MG63 (cell line): ENCODE measurements at places on chromosomes 5 and 9.

GRCh38 chr5:130168211-130168610 is 263.9 kb downstream of the CHSY3 start:
- DNase-seq: no peak

- DNase-seq: no peak
Measured at GRCh38 chr9:124392254-124392870, 22.9 kb downstream of the PSMB7 start.

- no peak for DNase-seq
Measured at GRCh38 chr9:132505991-132506655, 76.3 kb upstream of the BARHL1 start.

- no peak for DNase-seq
Measured at GRCh38 chr5:105739732-105740131, 1931.0 kb downstream of the EFNA5 start.

DNA sequence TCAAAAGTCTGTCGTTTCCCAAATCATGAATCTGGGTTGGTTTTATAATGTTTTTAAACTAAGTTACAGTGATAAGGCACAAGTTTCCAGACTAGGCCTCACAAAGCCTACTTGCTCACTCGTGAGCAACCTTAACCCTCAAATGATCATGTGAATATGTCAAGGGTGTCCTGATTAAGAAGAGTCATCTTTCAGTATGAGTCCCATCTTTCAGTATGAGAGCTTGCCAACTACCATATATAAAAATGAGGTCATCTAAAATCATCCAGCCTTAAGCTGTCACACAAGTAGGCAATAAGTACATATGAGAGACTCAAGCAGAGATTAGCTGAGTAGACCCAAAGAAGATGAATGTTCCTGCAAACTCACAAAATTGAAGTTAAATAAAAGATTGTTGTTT is 668.4 kb upstream of the FAM174A start:
- no peak for DNase-seq

DNA sequence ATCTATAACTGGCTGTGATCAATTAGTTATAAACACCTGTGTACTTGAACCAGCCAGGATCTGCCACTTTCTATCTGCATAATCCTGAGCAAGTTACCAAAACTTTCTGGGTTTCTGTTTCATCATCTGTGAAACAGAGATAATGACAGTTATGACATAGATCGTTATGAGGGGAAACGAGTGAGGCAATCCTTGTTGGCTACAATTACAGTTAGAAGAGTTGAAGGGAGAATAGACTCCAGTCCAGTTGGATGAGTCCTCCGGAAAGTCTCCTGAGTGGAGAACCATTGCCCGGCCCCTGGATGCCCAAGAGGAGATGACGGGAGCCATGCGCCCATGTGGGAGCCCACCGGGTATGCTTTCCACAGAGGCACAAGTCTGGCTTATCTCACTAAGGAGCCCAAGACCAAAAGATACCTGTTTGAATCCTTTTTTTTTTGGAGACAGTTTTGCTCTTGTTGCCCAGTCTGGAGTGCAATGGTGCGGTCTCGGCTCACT is 4.5 kb downstream of the PDE6A start:
- no peak for DNase-seq

DNA sequence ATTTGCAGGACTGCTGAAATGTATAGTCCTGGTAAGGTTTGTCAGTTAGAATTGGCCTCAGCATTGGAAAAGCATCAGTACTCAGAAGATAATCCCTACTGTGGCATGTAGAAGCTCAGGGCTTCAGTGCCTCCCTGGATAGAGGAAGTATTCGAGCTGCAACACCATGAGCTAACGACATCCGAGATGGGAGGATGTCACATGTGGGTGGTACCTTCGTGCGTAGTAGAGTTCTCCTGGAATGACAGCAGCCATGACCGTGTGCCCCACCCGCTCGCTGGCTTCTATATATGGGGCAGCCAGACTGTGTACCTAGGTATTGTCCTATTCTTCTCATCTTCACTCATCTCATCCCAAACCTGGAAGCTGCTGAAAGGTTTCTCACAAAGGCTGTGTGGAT is 345.8 kb upstream of the KLF9 start:
- DNase-seq: no peak

DNA sequence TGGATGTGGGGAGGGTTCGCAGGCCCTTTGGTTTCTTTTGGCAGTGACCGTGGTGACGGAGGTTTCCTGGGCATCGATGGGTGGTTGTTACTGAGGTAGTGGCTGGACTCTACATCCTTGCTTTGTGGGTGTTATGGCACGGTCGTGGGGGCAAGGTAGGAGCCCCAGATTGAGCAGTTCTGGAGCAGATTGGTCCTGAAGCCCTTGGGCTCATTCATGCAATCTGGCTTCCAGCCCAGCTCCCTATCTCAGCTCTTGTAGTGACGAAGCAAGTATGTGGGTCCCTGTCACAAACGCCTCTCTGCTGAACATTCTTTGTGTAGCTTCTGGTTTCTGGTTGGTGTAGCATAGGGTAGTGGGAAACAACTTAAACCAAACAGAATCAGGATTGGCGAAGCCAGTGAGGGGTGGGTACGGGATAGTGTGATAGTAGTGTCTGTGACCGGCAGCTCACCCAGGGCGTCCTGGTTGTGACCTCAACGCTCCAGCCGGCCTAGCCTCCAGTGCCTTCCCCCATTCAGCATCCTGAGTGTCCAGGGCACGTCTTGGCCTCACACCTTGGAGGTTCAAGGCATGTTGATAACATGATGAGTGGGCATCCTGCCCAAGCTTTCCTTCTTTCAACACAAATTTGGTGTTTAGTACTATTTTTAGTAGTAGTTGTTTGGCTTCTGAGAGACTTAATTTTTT is 2.9 kb downstream of the NDUFS6 start:
- no peak for DNase-seq

DNA sequence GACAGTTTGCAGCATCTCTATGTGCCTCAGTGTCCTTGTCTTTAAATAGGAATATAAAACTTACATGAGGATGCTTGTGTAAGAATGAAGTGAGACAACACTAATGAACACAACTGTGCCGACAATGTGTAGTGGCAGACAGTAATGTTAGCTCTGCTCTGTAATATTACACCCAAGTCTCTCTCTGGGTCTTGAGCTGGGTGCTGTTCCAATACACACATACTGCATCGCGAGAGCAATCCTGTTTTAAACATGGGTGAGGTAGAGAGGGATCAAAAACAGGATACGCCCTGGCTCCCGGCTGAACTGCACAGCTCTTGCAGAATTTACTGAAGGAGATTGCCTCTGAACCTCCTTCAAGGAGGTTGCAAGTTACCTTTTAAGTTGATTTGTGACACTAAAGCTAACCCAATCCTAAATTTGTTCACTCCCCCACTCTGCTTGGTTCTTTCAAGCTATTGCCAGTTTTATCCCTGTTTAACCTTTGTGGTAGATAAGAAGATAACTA is 155.2 kb upstream of the ISL1 start:
- no peak for DNase-seq

DNA sequence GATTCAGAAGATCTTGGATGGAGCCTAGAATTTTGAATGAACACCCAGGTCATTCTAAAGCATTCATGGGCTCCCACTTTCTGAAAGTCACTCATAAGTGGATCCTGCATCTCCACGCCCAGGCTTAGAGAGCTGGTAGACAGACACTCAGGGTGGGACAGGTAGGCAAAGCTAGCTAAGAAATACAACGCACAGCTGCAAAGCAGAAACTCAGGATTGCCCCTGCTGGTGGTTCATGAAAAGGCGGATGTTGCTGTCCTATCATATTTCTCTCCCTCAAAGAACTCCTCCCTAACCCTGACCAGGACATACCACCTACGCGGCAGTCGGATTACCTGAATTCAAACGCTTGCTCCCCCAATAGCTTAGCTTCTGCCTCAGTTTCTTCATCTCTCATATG is 226.5 kb downstream of the GLIS3 start:
- no peak for DNase-seq

DNA sequence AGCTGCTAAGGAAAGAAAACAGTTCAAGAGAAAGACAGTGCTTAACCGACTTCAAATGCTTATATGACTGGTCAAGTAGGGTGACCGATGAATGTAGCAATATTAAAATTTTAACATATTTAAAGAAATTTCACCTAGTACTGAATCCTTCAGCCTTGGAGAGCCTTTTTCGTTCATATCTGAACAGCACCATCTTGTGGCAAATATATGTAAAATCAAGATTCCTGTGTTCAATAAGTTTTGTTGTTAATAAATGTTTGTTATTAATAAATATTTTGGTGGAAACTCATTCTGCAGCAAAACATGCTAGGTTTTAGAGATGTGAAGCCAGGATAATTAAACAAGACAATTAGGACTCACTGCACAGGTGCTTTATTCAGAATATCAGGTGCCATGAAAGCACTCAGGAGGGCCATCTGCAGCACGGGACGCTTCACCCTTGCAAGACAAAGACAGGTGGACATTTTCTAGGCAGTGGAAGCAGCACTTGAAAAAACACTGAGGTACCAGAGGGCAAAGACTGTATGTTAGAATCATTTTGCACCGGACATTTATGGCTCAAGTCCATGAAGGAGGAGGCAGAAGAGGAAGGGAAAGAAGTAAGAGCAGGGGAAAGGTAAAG is 15.6 kb downstream of the TICAM2 start:
- DNase-seq: no peak

DNA sequence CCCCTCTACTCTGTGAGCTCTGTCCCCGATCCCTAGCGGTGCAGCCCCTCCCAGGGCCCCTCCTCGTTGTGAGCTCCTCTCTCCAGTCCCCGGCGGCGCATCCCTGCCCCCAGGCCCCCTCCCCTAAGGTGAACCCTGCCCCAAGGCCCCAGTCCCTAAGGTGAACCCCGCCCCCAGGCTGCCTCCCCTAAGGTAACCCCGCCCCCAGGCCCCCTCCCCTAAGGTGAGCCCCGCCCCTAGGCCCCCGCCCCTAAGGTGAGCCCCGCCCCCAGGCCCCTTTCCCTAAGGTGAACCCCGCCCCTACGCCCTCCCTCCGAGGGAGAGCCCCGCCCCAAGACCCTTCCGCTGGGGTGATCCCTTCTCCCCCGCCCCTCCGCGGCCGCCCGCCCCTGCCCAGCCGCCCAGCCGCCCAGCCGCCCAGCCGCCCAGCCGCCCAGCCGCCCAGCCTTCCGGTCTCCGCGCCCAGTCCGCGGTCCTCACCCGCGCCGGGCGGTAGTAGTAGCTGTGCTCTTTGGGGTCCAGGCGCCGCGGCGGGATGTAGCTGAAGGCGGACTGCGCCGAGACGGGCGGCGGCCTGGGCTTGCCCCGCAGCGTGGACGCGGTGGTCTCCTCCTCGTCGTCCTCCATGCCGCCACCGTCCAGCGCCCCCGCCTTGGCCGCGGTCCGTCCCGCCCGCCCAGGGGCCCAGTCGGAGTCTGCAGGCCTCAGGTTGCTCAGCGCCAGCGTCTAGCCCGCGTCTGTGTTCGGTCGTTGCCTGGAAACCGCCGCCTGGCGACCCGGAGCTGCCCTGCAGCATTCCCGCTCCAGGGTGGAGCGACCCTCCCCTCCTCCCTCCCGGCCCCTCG is at the start of gene CFAP90:
TSS of gene CFAP90 (minus strand) at position 739 of the 845 bp plus-strand sequence. CDS start at position 627, 112 bp downstream.
- peak; percentile 62 for DNase-seq

- DNase-seq: no peak
Measured at GRCh38 chr5:157951673-157952373, 92.9 kb upstream of the CLINT1 start.

- DNase-seq: no peak
Measured at GRCh38 chr5:64693636-64694035, 3.3 kb downstream of the SHISAL2B start.

GRCh38 chr9:105205787-105206495 is 38.5 kb upstream of the SLC44A1 start:
- peak; percentile 86 for DNase-seq

GRCh38 chr9:120711354-120711753 is 2.9 kb downstream of the MEGF9 start:
- DNase-seq: no peak

DNA sequence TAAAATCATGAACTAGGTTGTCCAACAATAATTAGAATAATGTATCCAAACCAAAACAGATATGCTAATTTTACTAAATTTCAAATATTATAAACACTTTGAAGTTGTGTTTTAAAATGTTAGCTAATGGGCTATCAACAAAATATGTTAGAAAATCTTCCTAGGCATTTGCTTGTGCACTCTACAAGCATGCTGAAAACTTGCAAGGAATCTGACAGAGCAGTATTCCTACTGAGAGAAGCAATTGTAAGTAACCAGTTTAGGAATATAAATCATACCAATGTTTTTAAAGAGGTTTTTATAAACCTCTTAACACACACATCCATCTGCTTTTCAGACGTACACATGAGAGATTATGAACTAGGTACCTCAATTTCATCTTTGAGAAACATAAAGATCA is 228.4 kb upstream of the TBCA start:
- DNase-seq: no peak

- DNase-seq: no peak
Measured at GRCh38 chr5:124639095-124639665, 107.3 kb downstream of the ZNF608 start.

DNA sequence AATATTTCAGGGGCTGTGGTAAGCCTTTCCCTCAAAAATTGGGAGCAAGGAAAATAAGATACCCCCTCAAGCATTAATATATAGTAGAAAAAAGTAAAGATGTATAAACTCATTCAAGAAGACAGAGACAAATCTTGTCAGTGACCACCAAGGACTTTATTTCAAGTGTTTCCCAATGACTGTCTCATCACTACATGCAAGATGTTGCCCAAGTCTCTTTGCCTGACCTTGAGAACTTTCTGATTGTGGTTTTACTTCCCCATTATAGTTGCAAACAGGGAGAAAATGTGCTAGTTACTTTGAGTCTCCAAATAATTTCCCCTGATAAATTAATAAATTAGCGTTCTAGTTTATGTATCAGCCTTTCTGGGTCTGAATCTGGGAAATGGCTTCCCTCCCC is 4.0 kb upstream of the SLC46A2 start:
- DNase-seq: no peak

DNA sequence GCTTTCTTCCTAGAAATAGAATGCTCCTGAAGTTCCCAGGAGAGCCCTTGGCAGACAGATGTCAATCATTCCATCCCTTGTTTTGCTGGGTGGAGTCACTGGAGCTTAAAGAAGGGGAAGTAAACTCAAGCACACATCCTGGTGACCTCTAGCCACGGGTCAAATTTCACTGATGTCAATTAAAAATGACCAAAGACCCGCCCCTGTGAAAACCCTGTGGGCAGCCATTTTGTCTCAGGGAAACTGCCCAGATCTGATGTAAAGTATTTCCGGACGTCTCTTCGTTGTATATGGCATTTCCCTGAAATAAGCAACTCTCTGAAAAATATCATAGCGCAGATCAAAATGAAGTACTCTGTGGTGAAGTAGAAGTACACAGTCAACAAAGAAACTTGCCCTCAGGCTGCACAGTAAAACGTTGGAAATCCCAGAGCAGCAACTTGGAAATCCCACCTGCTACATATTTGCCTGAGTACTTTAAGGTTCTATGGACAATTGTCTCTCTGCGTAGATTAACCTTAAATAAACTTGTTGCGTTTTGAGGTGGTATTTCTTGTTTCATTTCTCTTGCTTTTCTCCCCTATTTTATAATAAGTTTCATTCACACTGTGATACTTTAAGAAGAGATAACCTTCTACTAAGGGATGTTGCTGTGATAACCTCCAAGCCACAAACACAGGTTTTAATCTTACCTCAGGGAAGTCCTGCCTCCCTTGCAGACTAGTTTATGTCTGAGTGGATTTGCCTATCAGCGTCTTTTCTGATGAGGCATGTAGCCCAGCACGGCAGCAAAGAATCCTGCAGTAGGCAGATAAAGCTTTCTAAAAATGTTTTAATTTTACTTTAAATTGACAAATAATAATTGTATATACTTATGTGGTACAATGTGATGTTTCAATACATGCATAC is 60.9 kb upstream of the PIP5K1B start:
- no peak for DNase-seq
